ENCODE measurements at places on chromosomes 2 and 18.

DNA sequence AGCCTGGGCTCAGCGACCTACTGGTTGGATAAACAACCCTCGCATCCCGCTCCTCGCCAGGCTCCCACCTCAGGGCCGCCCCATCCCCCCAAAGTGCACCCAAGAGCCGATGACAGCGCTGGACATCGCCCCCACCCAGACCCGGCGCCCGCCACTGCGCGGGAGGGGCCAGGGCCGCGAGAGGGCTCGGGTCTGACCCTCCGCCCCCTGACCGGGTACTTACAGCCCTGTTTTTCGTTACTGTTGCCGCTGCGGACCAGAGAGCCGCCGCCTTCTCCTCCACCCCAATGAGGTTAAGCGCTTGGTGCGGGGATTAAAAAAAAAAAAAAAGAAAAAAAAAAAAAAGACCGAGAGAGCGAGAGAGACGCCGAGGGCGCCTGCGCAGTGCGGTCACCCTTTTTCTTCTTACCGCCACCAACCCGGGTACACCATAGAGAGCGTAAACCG is at the start of gene CLASP1:
Gene CLASP1 (minus strand): TSS at position 314 of the 447 bp plus-strand sequence. CDS start 43,567 bp downstream, outside the sequence.
- peak; percentile 95 for DNase-seq

DNA sequence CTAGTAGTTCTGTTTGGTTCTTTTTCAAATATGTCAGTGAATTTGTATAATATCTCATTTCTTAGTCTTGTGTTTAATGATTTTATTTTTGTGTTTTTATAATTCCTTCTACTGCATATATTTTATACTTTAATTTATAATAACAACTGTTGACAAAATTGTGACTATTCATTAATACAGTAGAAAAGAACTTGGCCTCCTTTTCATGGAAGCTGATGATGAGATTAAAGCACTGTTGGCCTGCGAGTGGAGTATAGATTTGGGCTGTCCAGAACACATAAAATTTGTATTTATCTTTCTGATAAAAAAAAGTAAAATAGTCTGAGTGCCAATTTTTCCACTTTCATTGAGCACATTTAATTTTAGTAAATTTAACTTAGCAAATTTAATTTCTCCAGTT is 12.1 kb downstream of the CFLAR start:
- DNase-seq: no peak

- DNase-seq: no peak
These were observed 9.0 kb downstream of the CDH2 start for GRCh38 chr18:28167835-28168349.

DNA sequence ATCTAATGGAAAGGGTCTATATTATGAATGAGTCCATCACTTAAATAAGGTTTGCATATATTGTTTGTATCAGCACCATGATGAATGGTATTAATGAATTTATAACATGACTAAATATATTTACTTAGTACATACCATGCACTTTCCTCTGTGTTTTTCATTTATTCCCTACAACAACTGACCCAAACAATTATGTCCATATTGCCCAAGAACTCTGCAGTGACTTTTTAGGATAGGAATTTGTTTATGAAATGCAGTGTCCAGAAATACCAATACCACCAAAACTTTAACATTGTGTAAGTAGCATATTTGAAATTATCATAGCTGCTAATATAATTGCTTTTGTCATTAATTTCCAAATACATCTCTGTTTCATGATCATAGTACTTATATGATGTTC is 119.7 kb downstream of the WDR7 start:
- no peak for DNase-seq

- no peak for DNase-seq
These were observed 7.9 kb downstream of the SPR start for GRCh38 chr2:72895154-72895553.

DNA sequence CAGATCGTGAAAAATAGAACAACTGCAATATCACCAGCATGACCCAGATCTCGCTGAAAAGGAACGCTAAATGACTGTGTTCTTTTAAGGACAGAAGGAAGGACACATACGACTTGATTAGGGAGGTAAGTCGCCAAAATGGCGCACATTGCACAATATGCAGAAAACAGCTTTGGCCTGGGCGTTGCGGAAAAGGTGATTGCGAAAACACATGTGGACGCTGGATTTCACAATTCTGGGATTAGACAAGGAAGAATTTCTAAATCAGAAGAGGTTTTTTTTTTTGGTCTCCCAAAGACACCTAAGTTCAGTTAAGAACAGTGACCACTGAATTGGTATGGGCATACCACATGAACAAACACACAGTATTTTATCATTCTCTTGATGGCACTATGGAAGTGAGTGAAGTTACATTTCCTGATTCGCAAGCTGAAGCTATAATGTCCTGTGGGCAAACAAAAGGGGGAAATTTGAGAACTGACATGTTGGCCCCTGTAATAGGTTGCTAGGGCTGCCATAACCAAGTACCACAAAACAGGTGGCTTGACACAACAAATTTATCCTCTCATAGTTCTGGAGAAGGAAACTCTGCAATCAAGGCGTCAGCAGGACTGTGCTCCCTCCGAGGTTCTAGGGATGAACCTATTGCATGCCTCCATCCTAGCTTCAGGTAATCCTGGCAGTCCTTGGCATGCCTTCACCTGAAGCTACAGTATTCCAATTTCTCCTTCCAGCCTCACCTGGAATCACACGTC is 25.8 kb upstream of the ERICH2 start:
- no peak for DNase-seq

DNA sequence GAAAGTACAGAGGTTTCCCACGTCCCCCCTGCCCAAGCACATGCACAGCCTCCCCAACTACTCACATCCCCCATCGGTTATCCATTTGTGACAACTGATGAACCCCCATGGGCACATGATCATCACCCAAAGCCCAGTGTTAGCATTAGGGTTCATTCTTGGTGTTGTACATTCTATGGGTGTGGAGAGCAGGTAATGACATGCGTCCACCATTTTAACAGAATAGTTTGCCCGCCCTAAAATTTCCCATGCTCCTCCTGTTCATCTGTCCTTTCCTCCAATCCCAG is 74.3 kb downstream of the LONRF2 start:
- no peak for DNase-seq

DNA sequence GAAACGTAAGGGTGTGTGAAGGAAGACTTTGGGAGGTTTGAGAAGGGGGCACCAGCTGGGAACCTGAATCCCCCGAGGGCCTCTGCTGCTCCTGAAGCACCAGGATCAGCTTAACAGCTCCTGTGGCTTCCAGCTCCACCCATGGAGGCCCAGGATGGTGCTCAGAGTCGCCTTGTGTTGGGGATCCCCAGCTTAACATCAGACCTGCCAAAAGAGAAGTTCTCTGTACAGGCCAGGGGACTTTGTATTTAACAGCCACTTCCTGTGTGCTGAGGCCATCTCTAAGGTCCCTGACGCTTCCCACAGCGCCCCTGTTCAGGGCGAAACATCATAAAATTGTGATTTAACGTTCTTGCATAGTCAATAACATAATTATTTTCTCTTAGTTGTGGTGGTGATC is 77.5 kb downstream of the NCK2 start:
- DNase-seq: no peak

- no peak for DNase-seq
These were observed 7.4 kb downstream of the CXCR4 start for GRCh38 chr2:136110526-136110925.

GRCh38 chr2:206535260-206535986 is 92.1 kb downstream of the ADAM23 start:
- no peak for DNase-seq

- DNase-seq: no peak
These were observed 195.1 kb downstream of the LPIN1 start for GRCh38 chr2:11941201-11942177.

DNA sequence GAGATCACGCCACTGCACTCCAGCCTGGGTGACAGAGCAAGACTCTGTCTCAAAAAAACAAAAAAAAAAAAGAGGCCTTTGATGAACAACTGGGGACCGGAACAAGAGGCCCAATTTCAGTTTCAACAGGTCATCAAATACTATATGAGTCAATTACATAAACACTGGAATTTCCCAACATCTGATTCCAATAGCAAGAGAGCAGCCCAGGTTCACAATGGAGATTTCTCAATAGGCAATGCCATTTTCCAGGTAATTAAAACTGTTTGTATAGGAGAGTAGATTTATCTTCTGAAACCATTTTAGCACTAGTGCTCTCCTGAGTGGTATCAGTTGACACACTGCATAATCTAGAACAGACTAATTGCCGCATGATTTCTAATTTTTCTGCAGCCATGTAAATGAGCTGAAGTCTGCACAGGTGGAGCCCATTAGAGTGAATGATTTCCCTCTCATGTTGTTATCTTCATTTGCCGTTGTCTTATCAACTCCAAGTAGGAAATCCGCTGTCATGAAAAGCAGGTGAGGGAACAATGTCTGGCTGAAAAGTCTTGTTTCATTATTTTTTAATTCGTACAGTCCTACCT is 264.1 kb upstream of the MEIS1 start:
- DNase-seq: no peak

DNA sequence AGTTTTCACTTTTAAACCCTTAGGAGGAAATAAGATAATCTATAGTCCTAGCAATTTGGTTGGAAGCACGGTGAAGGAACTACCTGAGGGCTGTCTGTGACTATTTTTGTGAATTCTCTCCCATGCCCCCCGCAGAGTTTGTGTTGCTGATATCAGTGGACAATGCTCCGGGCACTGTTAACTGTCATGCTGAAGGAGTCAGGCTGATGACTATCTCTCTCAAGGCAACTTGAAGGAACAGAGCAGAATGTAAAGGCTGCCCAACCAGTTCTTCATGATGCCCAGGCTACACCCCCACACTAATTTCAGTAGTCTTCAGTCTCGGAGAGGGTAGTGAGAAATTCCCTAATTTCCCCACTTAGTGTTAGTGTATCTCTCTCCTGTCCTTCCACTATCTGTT is 21.6 kb upstream of the RAB6C start:
- DNase-seq: no peak

DNA sequence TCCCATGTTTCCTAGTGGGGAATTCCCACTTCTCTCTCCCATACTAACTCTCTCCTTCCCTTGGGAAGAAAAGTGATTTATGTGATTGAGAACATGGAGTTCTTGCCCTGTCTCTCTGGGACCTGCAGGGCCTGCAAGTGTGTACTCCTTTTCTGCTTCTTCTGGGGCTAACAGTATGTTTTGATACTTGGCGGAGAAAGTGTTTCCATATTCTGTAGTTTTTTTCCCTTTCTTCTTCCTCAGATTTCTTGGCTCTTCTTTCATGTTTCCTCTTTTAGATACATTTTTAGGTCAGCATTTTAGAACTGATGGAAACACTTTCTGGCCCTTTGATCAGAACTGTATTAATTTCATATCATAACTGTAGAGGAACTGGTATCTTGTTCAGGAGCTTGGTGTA is 352.2 kb downstream of the DLGAP1 start:
- DNase-seq: no peak

DNA sequence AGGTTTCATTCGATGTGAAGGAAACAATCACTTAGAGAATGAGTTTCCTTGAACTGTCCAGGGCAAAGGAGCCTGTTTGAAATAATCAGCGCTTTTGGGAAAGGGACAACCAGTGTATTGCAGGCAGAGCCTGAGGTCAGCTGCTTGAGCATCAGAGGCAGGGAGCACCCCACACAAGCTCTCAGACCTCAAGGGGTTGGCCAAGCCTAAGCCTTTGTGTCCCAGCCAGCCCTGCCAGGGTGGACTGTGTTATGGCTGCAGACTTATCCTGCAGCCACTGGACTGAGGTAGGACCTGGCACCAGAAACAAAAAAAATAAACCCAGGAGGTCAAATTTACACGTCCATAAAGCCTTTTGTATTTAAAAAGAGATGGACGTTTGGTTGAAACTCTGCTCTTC is 228.3 kb downstream of the SEPTIN10 start:
- no peak for DNase-seq

DNA sequence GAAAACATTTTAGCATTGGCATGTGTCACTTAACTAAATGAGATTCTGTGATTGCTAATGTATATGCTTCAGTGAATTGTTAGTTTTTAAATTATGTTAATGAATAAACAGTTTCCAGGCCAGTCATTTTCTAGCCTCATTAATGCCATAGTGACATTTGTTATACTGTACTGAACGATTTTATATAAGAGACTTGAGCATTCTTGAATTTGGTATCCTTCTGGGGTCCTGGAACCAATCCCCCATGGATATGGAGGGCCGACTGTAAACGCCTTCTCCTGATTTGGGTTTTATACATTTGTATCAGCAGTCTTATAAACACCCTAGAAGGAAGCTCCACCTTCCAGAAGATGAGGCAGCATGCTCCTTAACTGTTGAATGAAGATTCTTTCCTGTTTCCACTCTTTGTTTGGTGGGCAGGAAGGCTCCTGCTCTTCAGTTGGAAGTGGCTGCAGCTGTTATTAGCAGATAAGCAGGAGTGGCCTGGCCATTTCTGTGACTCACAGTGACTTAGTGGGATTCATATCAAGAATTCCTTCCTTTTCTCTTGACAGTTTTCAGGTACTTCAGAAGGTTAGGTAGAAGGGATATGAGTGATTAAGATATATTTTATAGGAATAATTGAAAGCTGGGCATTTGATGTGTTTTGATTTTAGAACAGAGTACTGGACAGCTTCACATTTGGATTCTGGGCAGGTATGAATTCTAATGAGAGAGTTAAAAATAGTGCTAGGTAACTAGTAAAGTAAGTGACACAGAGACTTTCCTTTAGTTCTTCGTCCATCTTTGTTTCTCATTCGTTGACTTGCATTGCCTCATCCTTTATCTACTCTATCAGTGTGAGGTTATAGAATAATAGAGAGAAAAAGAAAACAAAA is 124.9 kb downstream of the PLCL1 start:
- DNase-seq: no peak

GRCh38 chr2:122191331-122191730 is 435.9 kb downstream of the TSN start:
- DNase-seq: peak; percentile 55

DNA sequence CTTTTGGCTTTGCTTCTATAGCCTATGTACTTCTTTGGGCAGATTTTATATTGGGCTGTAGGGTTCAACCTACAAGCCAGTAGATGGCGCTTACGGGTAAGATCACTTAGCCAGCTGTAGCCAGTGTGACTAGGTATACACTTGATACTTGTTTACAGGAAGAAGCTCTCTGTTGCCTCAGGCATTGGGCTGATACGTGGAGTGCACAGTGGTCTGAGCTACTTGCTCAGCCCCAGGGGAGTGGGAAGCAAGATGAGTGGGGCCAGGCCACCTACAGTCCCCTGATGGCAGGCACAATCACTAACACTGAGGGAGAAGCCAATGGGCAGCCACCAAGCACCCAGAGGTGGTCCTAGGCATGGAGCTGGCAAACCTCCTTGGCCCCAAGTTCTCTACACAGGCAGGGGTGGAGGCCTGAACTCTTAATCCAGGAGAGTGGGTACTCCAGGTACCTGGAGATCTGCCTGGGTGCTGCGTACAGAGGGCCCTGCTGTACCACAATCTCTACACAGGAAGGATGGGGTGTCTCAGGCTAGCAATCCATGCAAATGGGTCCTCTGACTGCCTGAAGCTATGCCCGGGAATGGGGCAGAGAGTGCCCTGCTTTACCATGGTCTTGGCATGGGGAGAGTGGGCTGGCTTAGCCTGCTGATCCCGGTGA is 122.2 kb downstream of the NCOA1 start:
- peak; percentile 31 for DNase-seq

Measured in HEK293T (cell line).